Nasal cavity respiratory epithelium epithelial cell of viscerocranial mucosa (primary cell): ENCODE measurements at places on chromosomes 3 and 15. TPM values are rescaled to one million over a fixed set of nuclear protein-coding genes. Genes with fewer than 3 reads are reported as not detected.

Gene GP5
- under 0.01 TPM in 2 replicates for total RNA-seq

Gene SRP14
- total RNA-seq, result 111 and 186 TPM in 2 replicates

Gene VEPH1
- 0.34 and 0.43 TPM in 2 replicates for total RNA-seq

Gene ISL2
- total RNA-seq, result 0.14 and 0.68 TPM in 2 replicates

Gene STRIT1
- not detected in 2 replicates for total RNA-seq

Gene UQCC5
- 3.1 and 8.5 TPM in 2 replicates for total RNA-seq

Gene SERPINI2
- not detected in 2 replicates for total RNA-seq

Gene CLSTN2
- under 0.01 and 0.21 TPM in 2 replicates for total RNA-seq

Gene FBXO22
- 80.3 and 99.2 TPM in 2 replicates for total RNA-seq

Gene SAMMSON
- not detected in 2 replicates for total RNA-seq

Gene NEK11
- 4.4 and 8.0 TPM in 2 replicates for total RNA-seq

Gene CCDC39
- total RNA-seq, result under 0.01 TPM in 1 of 2 replicates, not detected in the other

Gene TM6SF1
- total RNA-seq, result 0.71 and 1.7 TPM in 2 replicates
